ENCODE measurements at places on chromosomes 2 and 18.

- no peak for DNase-seq
These were observed 20.5 kb upstream of the KIF3C start for GRCh38 chr2:26002632-26003310.

DNA sequence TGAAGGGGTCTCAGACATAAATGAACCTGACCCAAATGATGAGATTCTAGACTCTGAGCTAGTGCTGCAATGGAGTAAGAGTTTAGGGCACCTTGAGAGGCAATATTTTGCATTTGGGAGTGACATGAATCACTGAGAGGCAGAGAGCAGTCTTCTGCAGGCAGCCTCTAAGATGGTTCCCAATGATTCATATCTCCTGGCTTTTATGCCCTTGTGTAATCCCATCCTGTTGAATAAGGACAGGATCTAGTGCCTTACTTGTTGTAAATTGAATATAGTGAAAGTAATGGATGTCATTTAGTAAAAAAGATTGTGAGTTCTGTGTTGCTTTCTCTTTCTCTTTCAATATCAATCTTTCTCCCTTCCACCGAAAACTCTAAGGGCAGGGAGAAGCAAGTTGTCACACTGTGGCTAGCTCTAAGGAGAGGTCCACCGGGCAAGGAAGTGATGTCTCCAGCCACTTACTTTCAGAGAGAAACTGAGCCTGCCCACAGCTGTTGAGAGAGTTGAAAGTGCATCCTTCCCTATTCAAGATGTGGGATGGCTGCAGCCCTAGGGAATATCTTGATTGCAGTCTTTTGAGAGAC is 144.7 kb downstream of the TRIB2 start:
- no peak for DNase-seq

GRCh38 chr2:197516393-197516761 is 511 bp downstream of the MOB4 start:
- no peak for DNase-seq

DNA sequence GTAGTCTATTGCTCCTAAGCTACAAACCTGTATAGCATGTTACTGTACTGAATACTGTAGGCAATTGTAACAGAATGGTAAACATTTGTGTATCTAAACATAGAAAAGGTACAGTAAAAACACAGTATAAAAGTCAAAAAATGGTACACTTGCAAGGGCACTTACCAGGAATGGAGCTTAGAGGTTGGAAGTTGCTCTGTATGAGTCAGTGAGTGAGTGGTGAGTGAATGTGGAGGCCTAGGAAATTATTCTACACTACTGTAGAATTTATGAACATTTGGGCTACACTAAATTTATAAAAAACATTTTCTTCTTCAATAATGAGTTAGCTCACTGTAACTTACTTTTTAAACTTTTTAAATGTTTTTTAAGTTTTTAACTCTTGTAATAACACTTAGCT is 19.0 kb downstream of the NABP1 start:
- DNase-seq: no peak

- DNase-seq: no peak
These were observed 207.4 kb downstream of the ZFP36L2 start for GRCh38 chr2:43019025-43019367.

GRCh38 chr18:75213611-75214331 is 3.2 kb downstream of the TSHZ1 start:
- no peak for DNase-seq

GRCh38 chr18:74898965-74899364 is 301.3 kb downstream of the ZNF407 start:
- DNase-seq: no peak

GRCh38 chr18:74273394-74273793 is 18.4 kb downstream of the CYB5A start:
- no peak for DNase-seq

DNA sequence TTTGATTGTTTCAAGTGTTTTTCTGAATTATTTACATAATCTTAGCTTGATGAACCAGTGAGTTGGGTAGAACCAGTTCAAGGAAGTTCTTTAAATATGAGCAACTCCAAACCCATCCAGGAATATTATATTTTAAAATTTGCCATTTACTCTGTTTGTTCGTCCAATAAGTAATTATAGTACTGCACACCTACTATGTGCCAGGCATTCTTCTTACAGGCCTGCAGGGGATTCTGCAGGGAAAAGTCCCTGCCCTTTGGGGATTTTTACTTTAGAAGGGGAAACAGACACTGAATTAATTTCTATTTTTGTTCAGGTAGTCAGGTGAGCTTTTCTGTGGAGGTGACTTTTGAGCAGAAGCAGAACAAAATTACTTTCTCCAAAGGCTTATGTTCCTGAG is 146.9 kb downstream of the DOCK10 start:
- DNase-seq: no peak

- DNase-seq: no peak
These were observed 13.1 kb downstream of the TMEM131 start for GRCh38 chr2:97982621-97983020.

- DNase-seq: no peak
These were observed 73.6 kb downstream of the MAIP1 start for GRCh38 chr2:200028998-200029397.

DNA sequence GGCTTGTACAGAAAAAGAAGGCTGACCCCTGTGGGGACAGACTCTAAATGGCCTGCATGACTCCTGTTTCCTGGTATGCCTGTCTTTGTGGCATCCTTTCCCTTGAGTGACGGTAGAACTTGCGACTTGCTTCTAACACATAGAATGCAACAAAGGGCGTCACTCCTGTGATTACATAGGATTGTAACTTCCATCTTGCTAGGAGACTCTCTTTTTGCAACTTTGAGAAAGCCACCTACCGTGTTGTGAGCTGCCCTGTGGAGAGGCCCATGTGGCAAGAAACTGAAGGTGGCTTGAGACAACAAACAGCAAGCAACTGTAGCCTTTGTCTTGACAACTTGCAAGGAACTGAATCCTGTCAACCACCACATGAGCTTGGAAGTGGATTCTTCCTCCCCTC is 46.5 kb downstream of the THNSL2 start:
- no peak for DNase-seq

GRCh38 chr2:210630873-210631560 is 74.6 kb downstream of the CPS1 start:
- DNase-seq: no peak

DNA sequence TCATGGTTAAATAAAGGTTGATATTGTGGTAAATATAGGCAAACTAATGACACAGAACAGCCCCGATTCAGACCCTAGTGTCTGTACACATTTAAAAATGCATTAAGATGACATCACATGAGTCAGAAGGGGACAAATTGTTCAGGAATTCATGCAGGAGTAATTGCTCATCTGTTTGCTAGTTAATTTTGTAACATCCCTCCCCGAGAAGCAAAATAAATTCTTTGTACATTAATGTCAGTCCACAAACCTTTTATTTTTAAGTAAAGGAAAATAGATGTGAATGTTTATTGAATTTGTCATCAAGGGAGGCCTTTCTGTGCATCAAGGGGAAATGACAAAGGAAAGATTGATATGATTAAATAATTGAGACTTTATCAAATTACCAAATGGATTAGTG is 69.9 kb downstream of the SH3BP4 start:
- no peak for DNase-seq

- no peak for DNase-seq
These were observed 173.0 kb upstream of the REV1 start for GRCh38 chr2:99662761-99663341.

DNA sequence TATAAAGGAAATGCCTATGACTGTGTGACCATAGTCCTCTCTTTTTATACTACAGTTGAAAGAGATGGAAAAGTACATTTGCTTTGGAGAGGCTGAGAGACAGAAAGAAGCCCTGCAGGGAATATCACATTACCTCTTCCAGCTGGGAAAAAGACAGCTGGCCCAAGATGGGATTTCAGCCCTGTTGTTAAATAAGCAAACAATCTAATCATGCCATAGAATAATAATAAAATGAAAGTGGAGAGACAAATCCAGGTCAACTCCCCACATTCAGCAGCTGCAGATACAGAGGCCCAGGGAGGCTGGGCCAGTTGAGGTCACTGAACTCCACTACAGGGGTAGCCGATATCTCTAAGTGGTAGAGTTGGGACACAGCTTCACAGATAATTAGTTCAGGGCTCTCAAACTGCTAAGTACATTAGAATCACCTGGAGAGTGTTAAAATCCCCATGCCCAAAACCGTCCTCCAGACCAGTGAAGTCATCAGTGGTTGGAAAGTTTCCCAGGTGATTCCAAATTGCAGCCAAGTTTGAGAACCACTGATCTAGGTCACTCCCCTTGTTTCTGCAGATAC is 81.9 kb downstream of the MOGAT1 start:
- no peak for DNase-seq

DNA sequence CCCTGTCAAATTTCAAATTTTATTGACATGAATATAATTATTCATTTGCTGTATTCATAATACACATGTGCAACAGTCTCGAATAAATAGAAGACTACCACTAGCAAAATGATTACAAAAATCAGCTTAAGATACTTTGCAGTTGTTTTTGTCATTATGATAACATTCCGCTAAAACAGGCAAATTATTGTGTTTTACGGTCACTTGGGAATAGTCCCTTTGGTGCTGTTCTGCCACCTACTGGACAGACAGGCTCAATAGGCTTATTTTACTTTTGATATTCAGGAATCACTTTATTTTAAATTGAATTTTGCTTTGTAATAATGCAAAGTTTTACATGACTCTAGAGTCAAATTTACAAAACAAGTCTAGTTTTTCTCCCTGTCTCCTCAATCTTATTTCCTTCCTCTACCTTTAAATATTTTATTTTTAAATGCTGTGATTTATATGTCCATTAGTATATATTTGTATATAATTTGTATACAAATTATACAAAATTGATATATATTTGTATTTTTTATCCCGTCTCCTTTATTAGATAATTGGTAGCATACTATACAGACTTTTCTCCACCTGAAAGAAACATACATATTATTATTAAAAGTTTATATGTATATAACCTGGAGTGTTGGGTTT is 456.3 kb downstream of the DLGAP1 start:
- no peak for DNase-seq

GRCh38 chr18:37564711-37565100 is 892 bp downstream of the CELF4 start:
- no peak for DNase-seq

DNA sequence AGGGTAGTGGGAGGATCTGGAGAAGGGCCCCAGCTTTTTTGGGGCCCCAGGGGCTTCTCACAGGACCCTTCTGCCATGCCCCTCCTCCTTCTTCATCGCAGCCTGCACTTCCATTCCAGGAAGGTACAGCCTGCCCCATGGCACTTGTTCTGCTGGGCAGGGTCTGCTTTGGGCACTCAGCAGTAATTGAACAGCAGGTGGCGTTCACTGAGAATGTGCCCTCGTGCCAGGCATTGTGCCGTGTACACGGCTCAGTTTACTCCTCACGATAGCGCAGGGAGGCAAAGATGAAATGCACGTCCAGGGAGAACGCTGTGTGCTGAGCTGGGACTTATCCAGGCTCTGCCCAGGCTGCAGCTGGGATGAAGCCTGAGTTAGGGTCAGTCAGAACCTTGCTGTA is 54.8 kb upstream of the ASB18 start:
- no peak for DNase-seq

DNA sequence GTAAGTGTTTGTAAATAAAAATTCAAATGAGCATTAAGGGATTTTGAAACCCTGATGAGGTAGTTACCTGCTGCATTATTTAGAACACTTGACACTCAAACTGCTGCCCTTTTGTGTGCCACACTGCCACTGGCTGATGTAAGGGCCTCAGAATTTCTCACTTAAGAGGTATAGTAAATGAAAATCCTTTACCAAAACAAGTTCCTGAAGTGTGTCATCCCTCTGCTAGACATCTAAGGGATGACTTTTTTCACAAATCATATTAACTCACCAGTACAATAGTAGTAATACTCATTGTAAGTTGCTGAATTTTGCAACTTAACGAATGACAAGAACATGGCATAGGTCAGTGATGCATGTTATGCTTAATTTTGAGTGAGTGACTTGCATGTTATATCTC is 274.9 kb upstream of the UBE2E3 start:
- no peak for DNase-seq

DNA sequence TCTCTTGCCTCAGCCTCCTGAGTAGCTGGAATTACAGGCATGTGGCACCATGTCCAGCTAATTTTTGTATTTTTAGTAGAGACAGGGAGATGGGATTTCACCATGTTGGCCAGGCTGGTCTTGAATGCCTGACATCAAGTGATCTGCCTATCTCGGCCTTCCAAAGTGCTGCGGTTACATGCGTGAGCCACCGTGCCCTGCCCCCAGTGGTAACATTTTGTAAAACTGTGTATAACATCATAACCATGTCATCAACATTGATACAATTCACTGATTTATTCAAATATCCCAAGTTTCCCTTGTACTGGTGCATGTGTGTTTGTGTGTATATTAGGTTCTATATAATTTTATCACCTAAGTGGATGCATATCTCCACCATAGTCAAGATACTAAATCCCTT is 70.0 kb downstream of the PDCL3 start:
- no peak for DNase-seq
